ENCODE measurements at places on chromosomes 2 and 18.

DNA sequence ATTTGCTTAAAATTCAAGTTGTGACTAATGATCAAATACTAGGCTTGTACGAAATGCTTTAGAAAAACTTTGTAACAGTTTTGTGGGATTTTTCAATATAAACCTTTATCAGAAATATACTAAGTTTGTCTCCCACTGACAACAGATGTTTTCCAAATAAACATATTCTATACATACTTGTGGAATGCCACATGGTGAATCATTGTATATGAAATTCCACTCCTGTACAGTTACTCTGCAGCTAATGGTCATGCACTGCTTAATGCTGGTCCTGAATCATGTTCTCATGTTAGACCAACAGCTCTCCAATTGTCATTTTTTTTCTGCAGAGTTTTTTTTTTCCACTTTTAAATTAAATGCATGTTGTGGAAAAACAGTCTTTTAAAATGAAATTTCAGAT lies 90.1 kb downstream of the DPP4 start:
- no peak for DNase-seq

GRCh38 chr2:48250943-48251342 lies 279.0 kb upstream of the STON1 start:
- DNase-seq, result no peak

- DNase-seq, result no peak
Measured at GRCh38 chr2:240465765-240466578, 30.5 kb downstream of the GPC1 start.

DNA sequence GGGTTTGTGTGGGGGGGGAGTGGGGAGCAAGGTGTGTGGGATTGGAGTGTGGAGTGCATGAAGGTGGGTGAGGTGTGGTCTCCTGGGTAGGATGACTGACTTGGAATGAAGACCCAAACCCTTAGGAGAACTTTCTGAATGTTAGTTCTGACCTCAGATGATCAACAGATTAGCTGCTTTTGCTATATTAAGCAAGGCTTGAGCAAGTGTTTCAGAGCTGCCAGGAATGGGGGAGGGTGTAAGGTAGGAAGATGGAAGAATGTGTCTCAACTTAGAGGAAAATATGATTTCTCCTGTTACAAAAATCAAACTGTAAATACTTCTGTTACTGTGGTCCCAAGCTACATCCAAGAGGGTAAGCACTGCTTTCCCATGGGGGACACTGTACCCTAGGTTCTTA lies 273.6 kb downstream of the TGIF1 start:
- DNase-seq, result no peak

- no peak for DNase-seq
Measured at GRCh38 chr2:233059797-233060500, at the start of gene INPP5D. INPP5D (plus strand) TSS chr2:233060342; CDS start chr2:233060479, 137 bp downstream.

DNA sequence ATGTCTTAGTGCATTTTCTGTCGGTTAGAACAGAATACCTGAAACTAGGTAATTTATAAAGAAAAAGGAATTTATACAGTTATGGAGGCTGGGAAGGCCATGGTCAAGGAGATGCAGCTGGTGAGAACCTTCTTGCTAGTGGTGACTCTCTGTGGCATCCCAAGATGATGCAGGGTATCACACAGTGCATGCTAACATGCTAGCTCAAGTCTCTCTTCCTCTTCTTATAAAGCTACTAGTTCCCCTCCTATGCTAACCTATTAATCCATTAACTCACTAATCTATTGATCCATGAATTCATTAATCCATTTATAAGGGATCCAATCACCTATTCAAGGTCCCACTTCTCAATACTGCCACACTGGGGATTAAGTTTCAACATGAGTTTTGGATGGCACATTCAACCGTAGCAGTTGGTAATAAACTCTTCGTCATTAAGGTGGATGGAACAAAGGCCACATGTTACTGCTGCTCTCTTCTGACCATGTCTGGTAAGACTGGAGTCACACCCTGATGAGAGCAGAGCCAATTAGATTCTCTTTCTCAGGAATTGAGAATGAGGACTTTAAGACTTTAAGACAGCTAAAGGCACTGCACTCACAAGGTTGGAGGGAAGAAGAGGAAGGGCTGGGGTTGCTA lies 211.6 kb upstream of the SMAD7 start:
- no peak for DNase-seq

DNA sequence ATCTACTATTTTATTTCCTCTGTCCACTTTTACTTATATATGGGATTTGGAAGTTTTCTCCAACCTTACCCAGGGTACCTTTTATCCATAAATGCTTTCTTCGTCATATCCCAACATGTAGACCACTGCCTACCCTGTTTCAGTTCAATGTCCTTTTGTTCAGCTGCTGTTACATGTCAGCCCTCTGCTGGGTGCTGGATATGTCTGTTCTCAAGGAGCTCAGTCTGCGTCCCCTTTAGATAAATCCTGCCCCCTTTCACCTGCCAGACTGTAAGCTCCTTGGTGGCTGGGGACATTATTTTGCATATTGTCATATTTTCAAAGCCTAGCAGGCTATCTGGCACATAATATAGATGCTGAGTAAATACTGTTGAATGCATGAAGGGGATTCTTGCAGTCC lies 53.2 kb downstream of the NEMP2 start:
- DNase-seq, result no peak

- DNase-seq, result no peak
Measured at GRCh38 chr2:20438334-20439192, 8.3 kb upstream of the RHOB start.

DNA sequence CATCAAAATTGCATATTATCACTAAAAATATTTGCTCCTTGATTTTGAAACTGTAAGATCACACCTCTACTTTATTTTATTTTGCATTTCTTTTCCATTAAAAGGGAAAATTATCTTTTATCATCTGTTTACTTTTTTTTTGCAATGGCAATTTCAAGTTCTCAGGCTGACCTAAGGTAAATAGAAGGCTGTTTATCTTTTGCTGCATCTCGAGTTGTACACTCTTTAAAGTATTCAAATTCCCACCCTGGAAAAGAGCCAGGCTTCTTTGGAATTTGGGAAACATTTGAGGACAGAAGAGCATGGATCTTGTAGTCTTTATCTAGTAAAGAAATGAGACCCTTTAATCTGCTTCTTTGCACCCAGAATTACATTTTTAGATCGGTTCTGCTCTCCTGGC lies 645.7 kb downstream of the SLC4A3 start:
- no peak for DNase-seq

- no peak for DNase-seq
Measured at GRCh38 chr18:2147476-2148230, 423.7 kb downstream of the METTL4 start.

DNA sequence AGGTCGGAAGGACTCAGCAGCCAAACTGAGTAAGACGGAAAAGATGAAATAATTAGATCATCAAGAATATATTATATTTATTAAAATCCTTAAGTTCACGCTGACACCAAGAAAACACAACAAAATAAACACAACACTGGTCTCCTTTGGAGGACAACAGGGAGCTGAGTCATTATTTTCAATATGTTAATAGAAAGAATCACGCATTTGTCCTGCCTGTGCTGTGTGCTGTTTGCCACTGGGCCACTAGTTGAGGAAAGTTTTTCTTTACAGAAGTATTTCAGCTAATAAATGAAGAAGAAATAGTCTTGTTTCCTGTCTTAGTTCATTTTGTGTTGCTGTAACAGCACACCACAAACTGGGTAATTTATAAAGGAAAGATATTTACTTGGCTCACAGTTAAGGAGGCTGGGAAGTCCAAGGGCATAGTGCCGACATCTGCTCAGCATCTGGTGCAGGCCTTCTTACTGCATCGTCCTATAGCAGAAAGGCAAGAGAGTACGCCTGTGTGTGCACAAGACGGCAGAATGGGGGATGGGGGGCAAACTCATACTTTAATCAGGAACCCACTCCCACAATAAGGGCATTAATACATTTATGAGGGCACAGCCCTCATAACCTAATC lies 88.0 kb downstream of the TCF7L1 start:
- no peak for DNase-seq

DNA sequence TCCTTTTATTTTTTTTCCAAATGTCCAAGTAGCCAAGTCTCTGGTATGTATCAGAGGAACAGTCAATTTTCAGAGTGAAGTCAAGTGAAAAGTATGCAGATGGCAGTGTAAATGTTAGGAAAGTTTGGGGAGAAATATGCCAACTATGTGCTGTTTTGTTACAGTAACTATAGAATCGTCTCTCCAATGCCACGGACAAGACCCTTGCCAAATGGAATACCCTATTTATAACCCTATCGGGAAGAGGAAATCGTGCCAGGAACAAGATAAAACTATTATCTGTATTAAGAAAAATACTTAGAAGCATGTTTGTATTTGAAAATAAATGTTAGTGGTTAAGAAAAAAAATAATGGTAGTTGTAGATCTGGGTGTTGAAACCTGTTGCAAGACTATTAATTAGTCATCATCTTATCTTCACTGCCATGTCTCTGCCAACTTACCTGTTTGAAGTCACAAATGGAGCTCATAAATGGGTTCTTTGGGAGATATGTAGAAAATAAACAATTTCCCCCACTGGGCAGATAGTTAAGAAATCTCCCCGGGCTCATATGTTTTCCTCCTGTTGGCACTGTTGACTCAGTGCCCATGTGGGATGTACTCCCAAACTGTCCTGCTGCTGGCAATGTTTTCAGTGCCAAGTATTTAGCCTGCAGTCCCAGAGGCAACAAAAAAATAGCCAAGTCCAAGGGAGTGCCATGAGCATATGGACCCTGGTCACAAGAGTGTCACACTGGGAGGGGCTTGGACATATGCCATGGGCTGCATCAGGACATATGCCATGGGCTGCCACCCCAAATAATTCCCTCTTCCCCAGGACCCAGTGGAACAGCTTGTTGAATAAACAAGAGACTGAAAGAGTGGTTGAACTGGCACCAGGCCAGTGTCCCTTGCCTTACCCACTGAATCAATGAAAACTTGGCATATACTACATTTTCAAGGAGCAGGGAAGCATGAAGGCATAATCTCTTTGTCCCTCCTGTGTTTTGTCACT lies 366.9 kb downstream of the OSR1 start:
- peak; percentile 26 for DNase-seq

GRCh38 chr2:95060446-95061118 lies 35.1 kb downstream of the MAL start:
- DNase-seq, result no peak

GRCh38 chr2:280650-281110 lies 7.2 kb downstream of the ALKAL2 start:
- DNase-seq, result no peak

DNA sequence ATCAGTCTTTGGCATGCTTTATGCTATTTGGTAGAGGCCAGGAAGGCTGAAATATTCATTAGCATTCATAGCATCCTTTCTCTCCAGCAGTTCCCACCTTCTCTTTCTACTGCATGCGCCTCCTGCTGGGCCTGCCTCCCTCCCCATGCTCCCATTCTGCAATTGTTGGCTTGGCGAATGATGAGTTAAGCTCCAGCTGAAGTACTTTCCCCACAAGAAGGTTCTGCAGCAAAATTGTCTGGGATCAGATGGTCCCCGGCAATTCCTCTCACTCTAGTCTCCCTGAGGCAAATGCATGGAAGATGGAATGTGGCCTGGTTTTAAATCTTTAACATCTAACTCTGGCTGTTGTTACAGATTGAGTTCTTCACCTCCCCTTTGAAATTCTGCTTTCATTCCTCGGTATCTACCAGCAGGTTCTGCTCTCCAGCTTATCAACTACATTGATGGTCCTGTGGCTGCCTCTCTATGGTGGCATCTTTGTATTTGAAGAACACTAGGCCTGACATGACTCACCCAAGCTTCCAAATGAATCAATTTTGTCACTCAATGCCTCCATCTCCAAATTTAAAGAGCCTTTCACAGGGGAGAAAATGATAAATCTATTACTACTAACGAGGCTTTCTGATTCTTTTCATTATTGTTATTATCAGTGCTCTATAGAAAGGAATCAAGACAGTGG lies 55.9 kb downstream of the KCTD18 start:
- no peak for DNase-seq

GRCh38 chr2:53945538-53945937 lies 25.3 kb downstream of the PSME4 start:
- no peak for DNase-seq

GRCh38 chr2:220240641-220241040 lies 613.2 kb downstream of the SLC4A3 start:
- no peak for DNase-seq

DNA sequence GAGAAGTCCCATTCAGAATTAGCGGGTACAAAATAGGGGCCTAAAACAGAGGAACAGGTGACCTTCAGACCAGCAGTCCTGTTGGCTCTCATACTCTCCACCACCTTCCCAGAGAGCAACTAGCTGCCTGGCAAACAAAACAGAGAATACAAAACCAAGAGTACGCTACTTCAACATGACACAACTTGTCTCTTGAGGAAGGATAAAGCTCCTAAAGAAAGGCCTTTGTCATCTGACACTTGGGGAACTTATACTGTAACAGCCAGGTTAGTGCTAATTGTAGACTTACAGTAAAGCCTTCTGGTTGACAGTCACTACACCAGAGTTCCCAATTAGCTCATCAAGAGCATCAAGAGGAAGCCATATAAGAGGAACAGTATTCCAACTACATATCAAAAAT lies 282.1 kb upstream of the NT5C1B start:
- DNase-seq, result no peak

- DNase-seq, result no peak
Measured at GRCh38 chr2:52253416-52253980, 1221.6 kb upstream of the NRXN1 start.

DNA sequence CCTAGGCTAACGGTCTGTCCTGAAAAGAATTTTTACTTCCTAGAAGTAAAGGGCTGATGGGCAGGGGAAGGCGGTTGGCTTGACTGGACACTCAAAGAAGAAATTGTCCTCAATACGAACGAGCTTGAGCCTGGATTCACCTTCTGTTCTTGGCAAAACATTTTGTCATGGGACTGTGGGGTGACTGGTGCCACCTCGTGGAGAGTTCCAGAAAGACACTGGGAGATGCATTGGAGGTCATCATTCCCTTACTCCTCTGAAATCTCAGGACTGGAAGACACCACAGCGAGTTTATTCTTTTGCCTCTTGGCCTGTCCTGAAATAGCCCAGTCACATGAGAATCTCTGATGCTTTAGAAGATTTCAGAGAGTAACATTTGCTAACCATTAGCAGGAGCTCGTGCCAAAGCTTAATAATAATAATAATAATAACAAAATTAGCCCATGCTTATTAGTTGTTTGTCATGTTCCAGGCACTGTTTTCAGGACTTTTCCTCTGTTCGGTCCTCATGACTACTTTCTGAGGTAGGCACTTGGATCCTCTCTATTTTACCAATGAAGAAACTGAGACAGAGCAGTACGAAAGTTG lies 44.5 kb downstream of the TMEM182 start:
- DNase-seq, result no peak

GRCh38 chr2:15750433-15750814 lies 158.8 kb downstream of the DDX1 start:
- DNase-seq, result no peak

GRCh38 chr18:26480897-26481795 lies 67.2 kb downstream of the KCTD1 start:
- no peak for DNase-seq

GRCh38 chr2:214679736-214680135 lies 129.7 kb downstream of the BARD1 start:
- no peak for DNase-seq

GRCh38 chr2:36376319-36376765 lies 20.8 kb downstream of the CRIM1 start:
- DNase-seq, result peak; percentile 18

- no peak for DNase-seq
Measured at GRCh38 chr18:62536005-62536404, 13.2 kb downstream of the ZCCHC2 start.

Measured in substantia nigra (tissue), 51 donors.